ENCODE measurements at places on chromosomes 5 and 9. TPM values are rescaled to one million over a fixed set of nuclear protein-coding genes. Genes with fewer than 3 reads are reported as not detected.

Gene PAXX
- 60.5 TPM for total RNA-seq

Gene UGCG
- 14.4 TPM for total RNA-seq

Gene ZNF608
- total RNA-seq: not detected

Gene OTP
- not detected for total RNA-seq

Gene CER1
- total RNA-seq: not detected

Gene WWC1
- total RNA-seq: 0.09 TPM
